ENCODE measurements at places on chromosomes 7 and 10.
A peak's percentile ranks its signal among the peaks of the same experiment; 100 is the strongest.

GRCh38 chr10:30007406-30007805 is 52.0 kb downstream of the JCAD start:
- DNase-seq, result no peak

- DNase-seq, result no peak
Measured at GRCh38 chr7:103011650-103012049, 62.9 kb downstream of the FBXL13 start.

DNA sequence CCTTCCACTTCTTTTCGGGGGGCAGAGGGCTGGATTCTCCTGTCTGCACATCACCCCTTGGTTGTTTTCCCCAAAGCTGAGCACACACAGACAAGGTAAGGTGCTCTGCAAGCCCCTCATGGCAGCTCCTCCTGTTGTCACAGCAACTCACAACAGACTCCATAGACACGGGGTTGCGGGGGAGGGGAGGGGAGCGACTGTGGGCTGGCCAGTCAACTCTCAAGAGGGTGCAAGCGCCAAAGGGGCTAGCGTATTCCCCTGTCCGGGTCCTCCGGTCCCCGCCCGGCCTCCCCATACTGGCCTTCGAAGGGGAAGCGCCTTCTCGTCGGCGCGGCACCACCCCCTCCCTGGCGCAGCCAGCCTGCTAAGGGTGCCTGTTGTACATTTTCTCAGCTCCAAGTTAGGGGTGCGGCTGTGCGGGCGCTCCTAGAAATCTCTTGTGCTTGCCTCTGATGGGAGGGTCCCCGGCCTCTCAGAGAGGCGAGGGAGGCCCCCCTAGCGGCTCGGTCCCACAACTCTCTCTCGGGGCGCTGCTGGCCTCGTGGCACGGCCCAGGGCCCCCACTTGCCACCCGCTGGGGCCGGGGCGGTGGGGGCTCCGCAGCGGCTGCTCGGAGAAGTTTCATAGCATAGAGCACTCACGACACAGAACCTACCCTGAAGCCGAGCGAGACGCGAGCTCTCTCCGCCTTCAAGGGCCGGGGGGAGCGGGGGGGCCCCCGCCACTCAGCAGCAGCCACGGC is 498 bp downstream of the RHOBTB1 start:
- no peak for DNase-seq

DNA sequence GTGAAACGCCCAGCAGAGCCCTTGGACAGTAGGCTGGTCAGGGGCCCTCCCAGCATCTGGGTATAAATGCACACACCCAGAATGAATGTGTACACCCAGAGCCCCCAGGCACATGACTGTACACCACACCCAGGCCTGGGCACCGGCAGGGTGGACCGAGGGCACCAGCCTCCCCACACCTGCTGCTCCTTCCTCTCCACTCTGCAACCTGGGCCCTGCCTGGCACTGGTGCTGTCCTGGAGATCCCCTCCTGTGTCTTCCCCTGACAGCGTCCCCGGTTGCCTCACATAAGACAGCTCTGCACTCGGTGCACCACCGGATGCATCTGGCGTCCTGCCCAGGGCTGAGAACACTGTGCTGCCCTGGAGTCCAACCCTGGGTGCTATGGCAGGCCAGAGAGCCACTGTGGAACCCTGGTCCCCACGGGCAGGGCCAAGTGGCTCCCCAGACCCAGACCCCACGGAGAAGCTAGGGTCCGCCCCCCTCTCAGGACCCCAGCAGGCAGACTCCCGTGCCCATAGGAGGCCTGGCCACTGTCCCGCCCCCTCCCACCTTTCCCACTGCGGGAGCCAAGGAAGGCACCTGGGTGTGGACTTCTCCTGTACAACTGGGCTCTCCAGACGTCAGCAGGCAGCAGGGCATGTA is 6.6 kb downstream of the RASGEF1A start:
- no peak for DNase-seq

DNA sequence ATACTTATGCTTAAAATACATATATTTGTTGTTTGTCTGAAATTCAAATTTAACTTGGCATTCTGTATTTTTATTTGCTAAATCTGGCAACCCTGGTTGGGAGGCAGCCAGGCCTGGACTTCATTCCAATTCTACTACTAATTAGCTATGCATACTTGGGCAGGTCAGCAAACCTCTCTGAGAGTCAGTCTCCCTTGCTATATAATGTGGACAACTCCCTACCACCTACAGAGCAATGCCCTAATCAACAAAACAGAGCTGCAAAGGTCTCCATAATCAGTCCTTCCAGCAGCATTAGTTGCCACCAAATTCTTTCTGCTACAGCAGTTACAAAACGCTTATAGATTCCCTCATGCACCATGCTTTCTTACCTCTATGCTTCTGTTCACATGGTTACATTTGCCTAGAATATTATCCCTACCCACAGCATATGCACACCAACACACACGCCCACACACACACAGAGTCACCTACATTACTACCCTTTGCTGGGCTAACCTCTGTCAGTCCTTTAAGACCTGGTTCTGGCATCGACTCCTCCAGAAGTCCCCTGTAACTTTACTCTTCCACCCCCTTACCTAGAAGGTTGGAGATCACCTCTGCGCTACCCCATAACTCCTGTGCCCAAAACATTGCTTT is 188.7 kb downstream of the FGFR2 start:
- DNase-seq, result no peak

DNA sequence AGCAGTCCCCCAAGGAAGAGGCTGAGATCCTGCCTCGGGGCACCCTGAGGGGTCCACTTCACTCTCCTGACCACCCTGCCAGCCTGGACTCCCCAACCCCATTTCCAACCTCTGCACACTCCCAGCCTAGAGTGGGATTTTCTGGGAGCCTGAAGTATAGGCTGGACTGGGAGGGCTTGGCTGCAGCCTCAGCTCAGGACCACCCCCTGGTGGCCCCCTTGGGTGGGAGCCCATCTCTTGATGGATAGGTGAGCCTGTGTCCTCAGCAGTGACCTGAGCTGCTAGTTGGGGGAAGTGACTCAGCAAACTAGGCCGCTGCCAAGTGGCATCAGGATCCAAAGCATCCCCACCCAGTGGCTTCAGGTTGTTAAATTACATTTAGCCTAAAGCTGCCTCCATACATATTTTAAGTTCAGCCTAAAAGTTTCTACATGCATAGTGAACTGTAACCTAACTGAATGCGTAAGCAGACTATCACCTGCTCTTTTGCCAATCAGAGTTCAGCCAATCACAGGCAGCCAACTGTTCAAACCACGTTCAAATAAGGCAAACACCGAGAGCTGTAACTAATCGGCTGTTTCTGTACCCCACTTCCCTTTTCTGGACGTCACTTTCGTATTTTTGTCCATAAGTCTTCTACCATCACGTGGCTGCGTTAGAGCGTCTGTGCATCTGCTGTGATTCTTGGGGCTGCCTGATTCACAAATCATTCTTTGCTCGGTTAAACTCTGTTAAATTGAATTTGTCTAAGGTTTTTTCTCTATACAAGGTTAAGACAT is 144.0 kb downstream of the PLPP4 start:
- no peak for DNase-seq

GRCh38 chr7:77467408-77467807 is 51.3 kb upstream of the GSAP start:
- DNase-seq, result no peak

GRCh38 chr10:77188000-77188395 is 449.6 kb downstream of the KCNMA1 start:
- no peak for DNase-seq

DNA sequence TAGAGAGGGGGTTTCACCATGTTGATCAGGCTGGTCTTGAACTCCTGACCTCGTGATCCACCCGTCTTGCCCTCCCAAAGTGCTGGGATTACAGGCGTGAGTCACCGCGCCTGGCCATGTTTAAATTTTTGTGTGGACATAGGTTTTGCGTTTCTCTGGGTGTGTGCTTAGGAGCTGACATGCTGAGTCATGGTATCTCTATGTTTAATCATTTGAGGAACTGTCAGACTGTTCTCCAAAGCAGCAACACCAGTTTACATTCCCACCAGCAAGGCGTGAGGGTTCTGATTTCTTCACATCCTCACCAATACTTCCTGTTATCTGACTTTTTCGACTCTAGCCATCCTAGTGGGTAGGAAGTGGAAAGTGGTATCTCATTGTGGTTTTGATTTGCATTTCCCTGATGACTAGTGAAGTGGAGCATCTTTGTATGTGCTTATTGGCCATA is 153.7 kb downstream of the DNAJB6 start:
- DNase-seq, result peak; percentile 54

GRCh38 chr10:94274142-94274787 is 88.5 kb downstream of the NOC3L start:
- no peak for DNase-seq

DNA sequence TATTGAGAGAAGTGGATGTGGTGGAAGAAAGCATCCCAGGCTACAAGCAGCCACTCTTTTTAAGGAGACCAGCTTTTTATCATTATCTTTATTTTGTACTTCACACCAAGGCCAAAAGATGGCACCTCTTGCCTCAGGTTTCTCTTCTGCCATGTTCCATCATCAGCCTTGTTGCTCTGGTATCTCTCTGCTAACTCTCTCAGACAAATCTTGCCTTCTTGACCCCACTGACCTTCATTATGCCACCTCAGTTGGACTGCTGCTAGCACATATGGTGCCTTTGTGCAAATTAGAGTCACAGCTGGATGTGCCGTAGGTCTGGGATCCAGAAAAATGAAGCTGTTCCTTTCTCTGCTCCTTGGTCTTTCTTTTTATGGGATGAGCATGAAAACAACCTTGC is 47.1 kb upstream of the DYNC1I1 start:
- no peak for DNase-seq

DNA sequence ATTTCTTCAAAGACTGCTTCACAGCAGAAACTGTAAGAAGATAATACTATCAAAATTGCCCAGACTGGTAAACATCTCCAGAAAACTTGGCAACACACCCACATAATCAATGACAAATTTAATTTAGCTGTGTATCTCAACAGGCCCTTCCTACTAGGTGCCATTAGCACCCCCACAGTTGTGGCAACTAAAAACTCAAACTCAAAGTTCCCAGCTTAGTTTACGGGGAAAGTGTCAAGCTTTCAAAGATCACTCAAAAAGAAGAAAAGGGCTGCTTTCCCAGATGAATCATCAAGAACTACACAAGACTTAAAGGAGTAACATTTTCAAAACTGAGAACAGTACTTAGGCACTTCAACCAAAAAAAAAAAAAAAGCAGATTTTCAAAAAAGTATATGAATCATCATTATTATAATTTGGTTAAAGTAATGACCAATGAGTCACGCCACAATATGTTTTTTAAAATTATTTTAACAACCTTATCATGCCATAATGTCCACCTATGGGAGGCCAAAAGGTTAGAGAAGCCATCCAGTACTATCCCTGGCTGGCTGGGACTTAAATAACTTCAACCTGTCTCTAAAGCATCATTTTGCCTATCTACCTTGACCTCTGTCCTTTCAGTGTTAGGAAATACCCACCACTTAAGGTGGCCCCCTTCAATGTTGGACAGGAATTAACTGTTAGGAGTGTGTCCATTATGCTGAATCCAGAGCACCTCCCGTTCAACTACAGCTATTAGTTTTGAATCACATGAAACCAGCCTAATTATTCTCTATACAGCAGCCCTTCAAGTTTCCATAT is 90.8 kb downstream of the ZFAND4 start:
- DNase-seq, result peak; percentile 30

- DNase-seq, result no peak
Measured at GRCh38 chr10:3237530-3237929, 64.9 kb upstream of the PITRM1 start.

DNA sequence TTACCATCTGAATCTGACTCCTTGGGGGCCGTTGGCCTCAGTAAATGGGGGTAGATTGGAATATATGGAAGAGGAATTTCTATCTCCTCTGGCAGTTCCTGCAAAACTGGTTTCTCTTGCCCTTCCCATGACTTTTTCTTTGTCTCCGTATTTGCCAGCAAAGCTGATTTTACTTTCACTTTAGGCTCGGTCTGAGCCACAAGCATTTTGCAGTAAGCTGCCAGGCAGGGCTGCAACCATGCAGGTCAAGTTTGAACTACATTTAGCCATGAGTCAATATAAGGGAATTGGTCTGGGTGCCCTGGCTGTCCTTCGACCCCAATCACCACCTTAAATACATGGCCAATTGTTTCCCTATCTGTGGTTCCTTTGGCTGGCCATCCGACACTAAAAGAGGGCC is 104.3 kb downstream of the TRIM24 start:
- no peak for DNase-seq

- no peak for DNase-seq
Measured at GRCh38 chr10:51425431-51425830, 274.0 kb downstream of the CSTF2T start.

DNA sequence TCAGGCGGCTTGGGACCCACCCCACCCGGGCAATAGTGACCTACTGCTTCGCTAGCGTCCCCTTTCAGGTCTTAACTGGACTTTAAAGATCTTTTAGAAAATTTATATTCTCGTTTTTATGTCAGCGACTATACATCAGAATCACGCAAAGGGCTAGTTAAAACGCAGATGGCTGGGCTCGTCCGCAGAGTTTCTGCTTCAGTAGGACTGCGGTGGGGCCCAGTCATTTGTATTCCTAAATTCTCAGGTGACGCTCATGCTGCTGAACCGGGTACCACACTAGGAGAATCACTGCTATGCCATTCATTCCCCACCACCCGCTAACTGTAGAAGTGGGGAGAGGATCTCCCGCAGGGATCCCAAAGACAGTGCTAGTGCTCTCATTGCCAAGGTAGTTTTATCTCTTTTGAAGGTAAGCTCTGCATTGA is 12.0 kb upstream of the SP8 start:
- DNase-seq, result no peak

GRCh38 chr10:130409331-130409730 is 273.1 kb downstream of the GLRX3 start:
- DNase-seq, result no peak

DNA sequence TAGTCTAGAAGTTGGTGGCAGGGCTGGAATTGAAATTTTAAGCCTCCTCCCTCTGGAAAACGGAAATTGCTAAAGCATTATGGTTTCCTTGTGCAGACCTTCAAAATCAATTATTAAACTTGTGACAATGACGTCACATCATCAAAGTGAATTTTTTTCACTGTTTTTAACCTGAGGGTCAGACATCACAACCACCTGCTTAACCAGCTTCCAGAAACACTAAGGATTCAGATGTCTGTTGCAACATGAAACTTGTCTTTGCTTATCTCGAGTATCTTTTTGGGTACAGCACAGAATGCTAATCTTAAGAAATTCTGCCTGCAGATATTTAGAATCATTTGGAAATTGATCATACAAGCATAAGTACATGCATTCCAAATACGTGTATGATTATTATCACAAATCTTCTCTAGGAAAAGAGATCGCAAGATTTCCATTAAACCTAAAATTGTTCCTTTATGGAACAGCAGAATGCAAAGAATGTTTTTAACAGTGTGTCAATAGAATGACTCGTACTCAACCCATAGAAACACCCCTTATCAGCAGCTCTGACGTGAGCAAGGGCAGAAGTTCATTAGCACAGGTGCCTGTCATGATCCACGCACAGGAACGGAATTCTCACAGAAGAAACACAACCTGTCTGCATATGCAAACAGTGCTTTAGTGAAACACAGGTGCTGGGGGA is 4.1 kb upstream of the GTPBP4 start:
- DNase-seq, result no peak
